Astrocyte (in vitro differentiated cells and primary cell): ENCODE measurements at places on chromosomes 16 and 17.
A peak's percentile ranks its signal among the peaks of the same experiment; 100 is the strongest.

DNA sequence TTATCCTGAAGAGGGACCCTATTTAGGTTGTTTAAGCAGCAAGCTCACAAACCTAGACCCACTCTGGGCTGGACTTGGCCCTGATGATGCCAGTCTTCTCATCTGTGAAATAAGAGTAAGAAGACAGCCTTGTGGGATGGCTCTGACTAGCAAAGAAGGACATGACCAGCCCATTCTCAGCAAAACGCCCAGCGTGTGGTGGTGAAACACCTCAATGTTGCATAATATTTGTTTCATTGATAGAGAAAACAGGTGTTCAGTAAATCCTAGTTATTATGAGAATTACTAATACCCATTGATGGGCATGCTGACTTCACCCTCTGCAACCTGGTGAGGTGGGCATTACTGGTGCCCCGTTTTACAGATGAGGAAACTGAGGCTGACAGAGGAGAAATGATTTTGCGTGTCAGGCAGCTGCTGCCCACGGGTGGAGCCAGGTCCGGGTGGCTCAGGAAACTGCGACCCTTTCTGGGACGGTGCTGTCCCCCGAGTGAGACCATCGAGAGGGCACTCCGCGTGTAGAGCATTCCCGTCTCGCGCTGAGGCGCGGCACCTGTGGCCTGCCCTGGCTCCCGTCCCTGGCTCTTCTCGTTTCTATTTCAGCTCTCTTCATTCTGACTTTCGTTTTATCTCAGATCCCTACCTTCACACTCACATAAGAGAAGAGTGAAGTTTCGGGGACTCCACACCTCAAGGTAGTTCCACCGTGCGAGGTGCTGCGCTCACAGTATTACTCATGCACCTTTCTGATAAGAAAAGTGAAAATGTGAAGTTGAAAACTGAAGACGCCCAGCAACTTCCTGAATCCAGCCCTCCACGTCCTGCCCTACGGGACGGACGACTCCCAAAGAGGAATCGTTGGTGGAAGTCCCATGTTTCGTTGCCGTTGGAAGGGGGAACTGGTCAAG is 48.5 kb downstream of the IRF8 start:
- DNase-seq = no peak

GRCh38 chr16:27291106-27291505 is 22.5 kb upstream of the NSMCE1 start:
- no peak for DNase-seq

DNA sequence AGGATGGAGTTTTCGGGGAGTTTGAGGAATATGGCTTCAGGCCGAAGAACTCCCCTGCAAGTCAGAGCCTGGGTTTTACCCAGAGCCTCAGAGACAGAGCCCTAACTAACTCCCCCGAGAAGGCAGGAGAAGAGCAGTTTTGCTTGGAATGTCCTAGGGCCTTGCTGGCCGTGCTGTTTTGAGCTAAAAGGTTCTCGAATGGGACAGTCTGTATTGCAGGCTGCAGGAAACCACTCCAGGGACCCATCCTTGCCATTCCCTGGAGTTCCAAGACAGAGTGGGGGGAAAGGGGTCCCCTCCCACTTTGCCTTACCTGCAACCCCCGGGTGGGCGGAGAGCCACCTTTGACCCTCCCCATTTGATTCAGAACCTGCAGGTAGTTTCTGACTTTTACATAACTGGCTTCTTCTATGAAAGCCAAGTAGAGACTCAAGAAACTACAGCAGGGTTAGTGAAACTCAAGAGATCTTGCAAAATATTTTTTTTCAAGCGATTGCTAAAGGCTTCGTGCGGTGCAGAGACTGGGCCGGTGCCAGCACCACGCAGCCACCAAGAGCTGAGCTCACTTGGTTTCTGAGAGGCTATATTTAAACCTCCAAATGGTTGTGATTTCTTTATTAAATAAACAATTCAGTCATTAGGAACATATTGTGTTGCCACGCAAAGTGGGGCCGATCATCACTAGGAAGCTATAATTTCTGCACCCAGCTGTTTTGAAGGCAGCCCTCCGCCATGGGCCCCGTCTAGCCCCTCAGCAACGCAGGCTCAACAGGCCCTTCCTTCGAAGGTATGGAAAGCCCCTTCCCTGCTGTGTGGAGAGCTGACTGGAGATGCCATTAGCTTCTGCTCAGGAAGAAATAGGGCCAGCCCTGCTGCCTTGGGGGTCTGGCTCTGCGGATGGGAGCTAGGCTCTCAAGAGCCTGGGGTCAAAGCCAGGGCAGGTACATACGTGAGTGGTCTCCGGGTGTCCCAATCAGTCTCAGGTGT is 223.0 kb downstream of the NTN1 start:
- DNase-seq = no peak

DNA sequence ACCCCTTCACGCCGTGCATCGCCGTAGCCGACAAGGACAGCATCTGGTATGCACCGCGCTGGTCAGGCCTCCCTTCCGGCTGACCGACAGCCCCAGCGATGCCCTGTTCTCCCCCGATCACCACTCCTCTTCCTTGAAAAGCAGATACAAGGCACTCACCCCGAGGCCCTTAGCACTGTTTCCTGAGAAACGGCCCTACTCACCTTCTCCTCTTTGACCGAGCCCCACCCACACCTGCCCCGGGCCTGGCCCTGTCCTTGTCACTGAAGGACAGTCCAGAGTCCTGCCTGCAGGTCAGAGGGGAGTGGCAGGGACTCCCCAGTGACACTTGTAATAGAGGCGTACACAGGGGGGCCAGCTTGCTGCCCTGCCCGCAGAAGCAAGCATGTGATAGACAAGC is 45.9 kb upstream of the CHMP6 start:
- no peak for DNase-seq

GRCh38 chr16:1746693-1747195 is 24.6 kb downstream of the NME3 start:
- peak; percentile 69 for DNase-seq

- DNase-seq = no peak
Measured at GRCh38 chr17:7283471-7284216, 2.1 kb downstream of the SLC2A4 start.

GRCh38 chr16:13920510-13920818 is 510 bp downstream of the ERCC4 start:
- no peak for DNase-seq

GRCh38 chr16:85057212-85057889 is 29.8 kb downstream of the KIAA0513 start:
- DNase-seq = no peak

DNA sequence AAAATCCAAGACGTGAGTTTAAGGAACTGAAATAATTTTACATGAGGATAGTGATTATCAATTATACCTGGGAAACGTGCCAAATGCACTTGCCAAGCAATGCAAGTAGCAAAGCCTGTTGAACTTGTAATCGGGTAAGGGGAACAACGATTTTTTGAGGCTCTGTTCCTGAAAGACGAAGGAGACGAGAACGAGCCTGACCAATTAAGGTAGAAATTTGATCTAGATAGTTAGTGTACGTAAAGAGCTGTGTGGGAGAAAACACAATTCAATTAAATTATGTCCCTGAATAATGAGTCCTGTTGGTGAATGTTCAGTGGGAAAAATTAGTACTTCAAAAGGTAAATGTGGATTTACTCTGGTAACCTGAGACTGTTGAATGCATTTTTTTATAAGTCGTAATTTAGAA is 17.7 kb upstream of the KCTD5 start:
- DNase-seq = no peak

DNA sequence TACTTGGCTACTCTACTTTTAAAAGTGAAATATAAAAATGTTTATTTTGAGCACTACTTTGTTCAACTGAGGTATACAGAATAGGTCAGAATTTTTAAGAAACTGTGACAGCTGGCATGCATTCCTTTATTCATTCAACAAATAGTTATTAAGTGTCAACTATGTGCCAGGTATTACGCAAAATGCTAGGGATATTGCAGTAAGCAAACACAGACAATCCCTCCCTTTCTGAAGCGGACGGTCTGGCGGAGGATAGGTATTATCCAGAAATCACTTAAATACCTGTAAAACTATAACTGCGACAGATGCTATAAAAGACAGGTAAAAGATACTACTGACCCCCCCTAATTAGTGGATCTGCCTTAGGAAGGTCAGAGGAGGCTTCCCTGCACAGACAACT is 26.1 kb downstream of the METTL16 start:
- no peak for DNase-seq

DNA sequence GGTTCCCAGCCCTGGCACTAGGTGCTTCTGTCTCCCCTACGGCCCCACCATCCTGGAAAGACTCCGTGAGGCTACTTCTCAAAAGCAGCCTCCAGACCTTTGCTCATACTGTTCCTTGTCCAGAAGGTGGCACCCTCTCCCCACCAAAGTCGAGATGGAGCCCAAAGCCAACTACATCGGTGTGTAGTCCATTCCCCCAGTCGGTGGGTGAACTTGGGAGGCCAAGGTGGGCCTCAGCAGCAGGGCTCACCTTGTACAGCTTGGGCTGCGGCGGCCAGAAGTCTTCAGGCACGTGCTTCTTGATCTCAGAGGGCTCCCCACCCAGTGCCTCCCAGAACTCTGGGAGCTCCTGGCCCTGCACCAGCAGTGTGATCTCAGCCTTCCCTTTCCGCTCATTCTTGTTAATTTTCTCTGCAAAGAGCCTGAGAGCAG is 10.2 kb downstream of the FLII start:
- DNase-seq = peak; percentile 38
